ENCODE measurements at places on chromosomes 11 and 22.

GRCh38 chr11:131977854-131978253, 607.4 kb downstream of the NTM start:
- no peak for DNase-seq

- DNase-seq, result peak; percentile 4
Observed at GRCh38 chr22:20650294-20651207, 123.4 kb upstream of the SERPIND1 start.

DNA sequence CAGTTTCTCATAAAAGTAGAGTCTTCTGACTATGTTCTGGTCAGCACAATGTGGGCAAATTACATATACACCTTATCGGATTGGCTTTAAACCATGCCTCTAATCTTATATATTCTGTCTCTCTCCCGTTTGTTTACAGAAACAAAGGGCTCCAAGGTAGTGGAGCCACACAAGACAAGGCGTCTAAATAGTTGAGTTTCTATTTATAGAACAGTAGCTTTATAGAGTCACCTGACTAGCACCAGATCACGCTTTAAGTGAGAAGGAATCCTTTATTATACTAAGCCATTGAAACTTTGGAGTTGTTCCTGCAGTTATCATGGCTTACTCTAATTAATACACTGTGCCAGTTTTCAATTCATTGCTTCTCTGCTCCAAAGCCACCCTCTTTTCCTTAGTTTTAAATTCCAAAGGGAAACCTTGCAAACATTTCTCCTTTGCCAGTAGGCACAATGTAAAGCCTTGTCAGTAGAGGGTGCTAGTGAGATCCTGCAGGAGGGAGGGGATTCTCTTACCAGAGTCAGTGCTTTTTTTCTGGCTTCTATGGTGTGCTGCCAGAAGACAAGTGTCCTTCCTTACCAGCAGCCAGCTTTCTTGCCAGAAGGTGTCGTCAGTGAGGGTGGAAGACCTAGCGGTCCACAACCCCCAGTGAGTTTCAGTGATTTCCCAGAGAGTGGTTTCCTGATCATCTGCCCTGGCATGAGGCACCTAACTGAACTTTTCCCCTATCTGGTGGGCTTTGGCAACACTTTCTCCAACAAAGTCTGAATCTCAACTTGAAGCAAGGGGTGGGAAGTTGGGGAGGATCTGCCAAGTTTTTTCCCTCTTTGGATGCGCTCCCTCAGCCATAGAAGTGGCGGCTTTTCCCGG, 71.7 kb downstream of the RAB38 start:
- peak; percentile 78 for DNase-seq

- no peak for DNase-seq
Observed at GRCh38 chr22:35314161-35314942, 14.7 kb downstream of the TOM1 start.

DNA sequence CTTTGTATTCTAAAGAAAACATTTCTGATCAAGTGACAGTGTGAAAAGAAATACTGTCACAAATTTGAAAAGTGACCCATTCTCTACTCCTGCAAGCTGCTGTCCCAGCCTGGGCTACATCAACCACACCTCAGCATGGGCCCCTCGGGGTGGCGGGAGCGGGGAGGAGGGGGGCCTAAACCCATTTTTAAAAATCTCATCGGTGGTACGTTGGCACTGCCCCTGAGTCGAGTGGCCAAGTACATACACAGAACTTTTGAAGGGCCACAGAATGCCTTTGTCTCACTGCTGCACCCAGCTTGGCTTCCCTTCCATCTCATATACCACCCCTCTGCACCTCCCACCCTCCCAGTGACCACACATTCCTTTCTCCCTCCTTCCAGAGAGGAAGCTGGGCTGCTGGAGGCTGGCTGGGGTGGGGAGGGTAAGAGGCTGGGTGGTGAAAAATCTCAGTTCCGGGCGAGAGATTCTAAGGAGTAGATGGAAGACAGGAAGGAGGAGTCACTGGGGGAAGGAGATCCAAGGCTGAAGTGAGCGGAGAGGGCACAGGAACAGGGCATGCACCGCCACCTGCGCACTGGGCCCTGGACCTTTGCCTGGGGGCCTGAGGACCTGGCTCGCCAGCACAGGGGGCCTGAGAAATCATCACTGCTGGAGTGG, 21.1 kb downstream of the FXYD6 start:
- DNase-seq, result no peak

GRCh38 chr11:59551659-59552521, 40.6 kb downstream of the OR4D9 start:
- no peak for DNase-seq

Data from HEK293T (cell line).